ENCODE measurements at places on chromosomes 1 and 21. TPM values are rescaled to one million over a fixed set of nuclear protein-coding genes. Genes with fewer than 3 reads are reported as not detected.
A peak's percentile ranks its signal among the peaks of the same experiment; 100 is the strongest.

Gene NHLH1
- total RNA-seq = 0.22 TPM

Gene SPRR2E
- total RNA-seq = not detected

Gene TNFRSF18
- total RNA-seq = 135 TPM

Gene MPL
- not detected for total RNA-seq

Gene CD1E
- not detected for total RNA-seq

Gene ALPL
- not detected for total RNA-seq

Gene PEAR1
- total RNA-seq = 0.07 TPM

Gene NID1
- total RNA-seq = 0.07 TPM

DNA sequence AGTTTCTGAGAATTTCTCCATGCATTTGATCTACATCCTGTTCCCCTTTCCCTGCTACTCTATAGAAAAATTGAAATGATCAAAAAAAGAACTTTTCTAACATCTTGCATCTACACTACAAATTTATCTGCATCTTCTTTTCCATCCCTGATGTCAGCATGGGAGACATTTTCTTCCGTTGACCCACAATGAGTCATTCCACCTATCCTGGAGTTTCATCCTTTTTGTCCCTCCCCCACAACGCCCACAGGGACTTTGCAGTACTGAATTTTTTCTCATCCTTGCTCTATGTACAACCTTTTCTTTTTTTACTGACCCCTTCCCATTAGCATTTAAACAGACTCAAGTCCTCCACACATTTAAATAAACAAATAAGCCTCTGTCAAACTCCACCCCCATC is 112.2 kb upstream of the MROH9 start:
- H3K4me3 ChIP-seq = no peak overlapping the region
- no peak for DNase-seq
- no peaks in the 10 kb centered on the region for H3K36me3 ChIP-seq
- H3K27ac ChIP-seq = no peak overlapping the region
- H3K27me3 ChIP-seq = peaks cover 2% of the 10 kb centered on the region

- no peak for DNase-seq
- H3K36me3 ChIP-seq = no peaks in the 10 kb centered on the region
- no peak overlapping the region for H3K27ac ChIP-seq
- peaks cover 5% of the 10 kb centered on the region for H3K27me3 ChIP-seq
- H3K4me3 ChIP-seq = no peak overlapping the region
Measured at GRCh38 chr1:209432443-209432825, 151.1 kb upstream of the CAMK1G start.

GRCh38 chr1:81792184-81792583 is 8.6 kb upstream of the ADGRL2 start:
- H3K27ac ChIP-seq = no peak overlapping the region
- no peaks in the 10 kb centered on the region for H3K4me1 ChIP-seq
- no peaks in the 10 kb centered on the region for H3K27me3 ChIP-seq
- H3K36me3 ChIP-seq = no peaks in the 10 kb centered on the region

GRCh38 chr1:221440658-221441057 is 301.2 kb downstream of the DUSP10 start:
- no peaks in the 10 kb centered on the region for H3K36me3 ChIP-seq
- H3K27ac ChIP-seq = peak overlapping the region; percentile 93
- no peak overlapping the region for H3K4me3 ChIP-seq
- H3K4me1 ChIP-seq = peaks cover 27% of the 10 kb centered on the region
- no peak for DNase-seq

GRCh38 chr1:71222668-71223067 is 141.8 kb upstream of the ZRANB2 start:
- H3K4me3 ChIP-seq = no peak overlapping the region
- H3K27ac ChIP-seq = no peak overlapping the region

GRCh38 chr1:226732856-226733291 is 6.2 kb downstream of the ITPKB start:
- peaks cover 79% of the 10 kb centered on the region for H3K36me3 ChIP-seq
- H3K4me1 ChIP-seq = peaks cover 53% of the 10 kb centered on the region
- H3K4me3 ChIP-seq = peak overlapping the region; percentile 92
- peak overlapping the region; percentile 73 for H3K27ac ChIP-seq

GRCh38 chr1:159483501-159483900 is 44.0 kb downstream of the OR10J1 start:
- H3K4me3 ChIP-seq = no peak overlapping the region
- H3K4me1 ChIP-seq = no peaks in the 10 kb centered on the region
- H3K27me3 ChIP-seq = peaks cover 13% of the 10 kb centered on the region
- no peaks in the 10 kb centered on the region for H3K36me3 ChIP-seq
- DNase-seq = no peak

DNA sequence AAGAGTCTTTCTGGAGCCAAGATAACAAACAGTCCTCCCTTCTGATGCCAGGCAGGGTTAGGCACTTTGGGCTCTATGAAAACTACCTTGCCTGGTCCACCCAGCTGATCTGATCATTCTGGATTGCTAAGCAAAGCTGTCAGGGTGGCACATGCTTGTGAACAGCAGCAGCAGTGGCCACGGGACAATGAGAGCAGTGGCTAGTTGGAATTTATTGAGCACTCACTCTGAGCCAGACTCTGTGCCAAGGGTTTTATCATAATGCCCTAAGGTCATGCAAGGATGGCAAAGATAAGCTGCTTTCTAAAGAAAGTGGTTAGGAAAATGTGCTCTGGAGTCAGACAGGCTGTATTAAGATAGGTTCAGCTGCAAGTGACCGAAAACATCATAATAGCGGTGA is 390.4 kb upstream of the VAMP3 start:
- peaks cover 3% of the 10 kb centered on the region for H3K27me3 ChIP-seq
- no peaks in the 10 kb centered on the region for H3K36me3 ChIP-seq
- H3K4me1 ChIP-seq = no peaks in the 10 kb centered on the region
- H3K27ac ChIP-seq = no peak overlapping the region
- H3K4me3 ChIP-seq = no peak overlapping the region
- DNase-seq = no peak

DNA sequence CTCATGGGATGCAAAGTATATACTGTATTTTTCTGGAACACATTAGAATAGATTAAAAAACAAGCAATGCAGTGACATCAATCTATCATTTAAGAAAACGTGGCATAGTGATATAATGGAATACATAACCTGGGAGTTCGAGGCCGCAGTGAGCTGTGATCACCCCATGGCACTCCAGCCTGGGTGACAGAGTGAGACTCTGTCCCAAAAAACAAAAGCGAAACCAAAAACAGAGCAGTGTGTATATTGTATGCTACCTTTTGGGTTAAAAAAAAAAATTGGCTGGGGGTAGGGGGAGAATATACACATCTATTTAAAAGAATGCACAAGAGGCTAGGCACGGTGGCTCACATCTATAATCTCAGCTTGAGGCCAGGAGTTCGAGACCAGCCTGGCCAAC is 13.5 kb downstream of the SLC2A1 start:
- H3K36me3 ChIP-seq = peaks cover 79% of the 10 kb centered on the region
- DNase-seq = no peak
- peaks cover 96% of the 10 kb centered on the region for H3K4me1 ChIP-seq
- H3K4me3 ChIP-seq = peak overlapping the region; percentile 8
- H3K27ac ChIP-seq = peak overlapping the region; percentile 72

All from activated CD8-positive, alpha-beta T cell treated with anti-CD3 and anti-CD28 coated beads for 36 hours (primary cell).